ENCODE measurements at places on chromosomes 12 and 14.

DNA sequence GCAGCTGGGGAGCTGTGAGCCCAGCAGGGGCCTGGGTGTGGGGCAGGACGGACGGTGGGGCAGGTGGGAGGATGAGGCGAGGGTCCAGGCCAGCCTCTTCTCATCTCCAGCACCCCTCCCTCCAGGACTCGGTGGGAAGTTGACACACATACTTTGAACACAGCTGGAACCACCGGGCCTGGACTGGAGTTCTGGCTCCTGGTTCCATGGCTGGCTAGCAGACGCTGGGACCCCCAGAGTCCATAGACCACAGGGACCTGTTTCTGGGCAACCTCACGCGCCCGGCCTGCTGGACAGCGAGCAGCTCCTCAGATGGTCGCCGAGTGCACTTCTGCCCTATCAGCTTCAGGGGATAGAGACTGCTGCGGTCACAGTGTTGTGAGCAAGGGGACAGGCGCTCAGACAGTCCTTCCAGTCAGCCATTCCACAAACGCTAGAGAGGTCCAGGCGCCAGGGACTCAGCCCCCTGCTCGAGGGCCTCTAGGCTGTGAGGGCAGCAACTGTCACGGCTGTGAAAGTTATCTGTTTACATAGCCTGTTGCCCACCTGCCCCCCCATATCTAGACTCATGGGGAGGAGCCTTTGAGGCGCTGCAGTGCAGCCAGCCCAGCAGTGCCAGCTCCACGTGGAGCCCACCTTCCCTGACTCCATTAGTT lies 25.2 kb downstream of the TCHP start:
- no peak for DNase-seq

DNA sequence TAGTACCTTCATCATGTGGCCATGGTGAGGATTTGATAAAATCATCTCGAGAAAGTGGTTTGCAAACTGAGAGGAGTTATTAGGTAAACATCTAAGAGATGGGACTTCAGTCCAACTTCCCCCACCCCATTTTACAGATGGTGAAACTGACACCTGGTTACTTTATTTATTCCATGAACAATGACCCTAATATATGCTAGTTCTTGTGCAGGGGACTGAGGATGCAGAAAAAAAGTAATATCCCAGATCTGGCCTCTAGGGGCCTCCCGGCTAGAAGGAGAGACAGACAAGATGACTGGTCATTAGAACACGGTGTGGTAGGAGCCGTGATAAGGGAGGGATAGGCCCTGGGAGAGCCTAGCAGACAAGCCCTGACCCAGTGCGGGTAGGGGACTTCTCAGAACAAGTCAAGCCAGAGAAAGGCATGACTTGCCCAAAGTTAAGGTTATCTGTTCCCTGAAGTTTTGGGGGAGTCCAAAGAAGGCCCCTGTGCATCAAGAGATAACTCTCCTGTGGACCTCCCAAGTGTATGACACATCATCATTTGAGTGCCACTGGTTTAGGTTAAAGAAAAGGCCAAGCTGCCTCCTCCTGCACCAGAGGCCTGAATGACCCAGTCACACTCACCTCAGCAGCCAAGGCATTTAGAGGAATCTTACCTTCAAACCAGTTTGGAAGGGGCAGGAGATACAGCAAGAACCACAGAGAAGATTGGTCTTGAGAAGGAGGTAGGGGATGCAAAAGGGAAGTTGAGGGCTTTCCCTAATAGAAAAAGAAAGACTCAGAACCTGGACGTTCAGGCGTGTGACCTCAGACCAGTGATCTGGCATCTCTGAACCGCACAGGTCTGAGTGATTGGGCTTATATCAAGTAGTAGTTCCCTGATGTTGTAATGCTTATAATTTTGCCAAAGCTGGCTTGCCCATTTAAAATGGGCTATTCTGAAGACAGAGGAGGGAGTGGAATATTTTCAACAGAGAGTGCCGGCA lies 1.6 kb downstream of the CMKLR1 start:
- DNase-seq = peak; percentile 23

DNA sequence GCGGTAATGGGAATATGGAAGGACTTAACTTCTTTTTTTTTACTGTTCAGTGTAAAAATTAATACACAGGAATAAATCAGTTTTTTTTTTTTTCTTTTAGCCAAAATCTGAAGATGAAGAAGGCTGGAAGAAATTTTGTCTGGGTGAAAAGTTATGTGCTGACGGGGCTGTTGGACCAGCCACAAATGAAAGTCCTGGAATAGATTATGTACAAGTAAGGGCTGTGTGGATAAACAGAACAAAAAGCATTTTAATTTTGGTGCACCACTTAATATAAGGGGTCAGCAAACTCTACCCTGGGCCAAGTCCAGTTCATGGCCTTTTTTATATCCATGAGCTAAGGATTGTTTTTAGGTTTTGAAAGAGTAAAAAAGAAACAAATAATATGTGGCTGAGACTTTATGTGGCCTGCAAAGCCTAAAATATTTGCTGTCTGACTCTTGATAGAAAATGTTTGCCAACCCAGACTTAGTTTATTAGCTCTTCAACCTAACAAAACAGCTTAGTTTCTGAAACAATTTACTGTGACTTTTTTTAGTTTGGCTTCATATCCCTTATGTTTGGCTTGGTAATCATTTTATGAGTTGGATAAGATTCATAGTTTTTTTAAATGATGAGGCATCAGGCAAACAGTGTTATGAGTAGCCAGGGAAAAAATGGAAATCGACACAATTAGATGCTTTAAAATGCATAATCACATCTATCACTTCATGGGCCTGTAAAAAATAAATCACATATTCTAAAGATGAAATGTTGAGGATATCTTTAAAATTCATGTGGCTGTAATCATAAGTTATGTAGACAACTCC lies 8.4 kb downstream of the GEMIN2 start:
- no peak for DNase-seq

- peak; percentile 65 for DNase-seq
Observed at GRCh38 chr12:93571925-93572711, at the start of gene SOCS2. Gene SOCS2, plus strand, starts transcription at chr12:93572675. Its CDS starts 223 bp downstream, at chr12:93572898.

GRCh38 chr12:32108787-32109186 lies 2.1 kb downstream of the BICD1 start:
- no peak for DNase-seq

DNA sequence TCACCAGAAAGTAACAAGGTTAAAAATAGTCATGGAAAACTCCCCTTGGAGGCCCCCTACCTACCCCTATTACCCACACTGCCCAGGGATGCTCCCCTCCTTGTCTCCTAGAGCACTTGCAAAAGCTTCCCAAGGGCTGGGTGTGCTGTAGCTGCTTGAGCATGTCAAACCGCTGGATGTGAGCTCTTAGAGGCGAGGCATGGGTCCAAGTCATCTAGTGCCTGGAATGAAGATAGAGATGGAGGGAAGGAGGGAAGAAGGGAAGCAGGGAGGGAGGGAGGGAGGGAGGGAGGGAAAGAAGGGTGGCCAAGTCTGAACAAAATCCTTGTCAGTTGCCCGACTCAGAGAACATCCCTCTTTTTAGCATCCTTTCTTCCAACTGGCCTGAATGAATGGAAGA lies 43.1 kb downstream of the LTBP2 start:
- DNase-seq = peak; percentile 62

DNA sequence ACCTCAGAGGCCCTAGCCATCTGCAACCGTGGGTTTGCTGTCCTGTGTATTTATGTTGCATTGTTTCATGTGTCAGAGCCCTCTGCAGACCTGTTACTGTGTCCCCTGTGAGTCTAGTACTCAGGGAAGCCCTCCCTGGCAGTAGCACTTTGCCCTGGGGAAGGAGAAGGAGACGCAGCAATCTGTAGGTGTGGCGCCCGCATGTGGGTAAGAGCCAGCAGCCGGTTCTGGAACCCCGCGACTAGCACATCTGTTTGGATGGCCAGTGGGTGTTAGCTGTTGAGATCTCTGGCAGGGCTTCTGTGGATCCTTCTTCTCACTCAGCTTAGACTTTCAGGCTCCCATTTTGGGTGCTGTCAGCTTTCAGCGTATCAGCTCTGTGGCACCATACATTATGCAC lies 57.0 kb downstream of the TECPR2 start:
- DNase-seq = no peak

GRCh38 chr12:29730481-29730880 lies 53.3 kb downstream of the TMTC1 start:
- no peak for DNase-seq

DNA sequence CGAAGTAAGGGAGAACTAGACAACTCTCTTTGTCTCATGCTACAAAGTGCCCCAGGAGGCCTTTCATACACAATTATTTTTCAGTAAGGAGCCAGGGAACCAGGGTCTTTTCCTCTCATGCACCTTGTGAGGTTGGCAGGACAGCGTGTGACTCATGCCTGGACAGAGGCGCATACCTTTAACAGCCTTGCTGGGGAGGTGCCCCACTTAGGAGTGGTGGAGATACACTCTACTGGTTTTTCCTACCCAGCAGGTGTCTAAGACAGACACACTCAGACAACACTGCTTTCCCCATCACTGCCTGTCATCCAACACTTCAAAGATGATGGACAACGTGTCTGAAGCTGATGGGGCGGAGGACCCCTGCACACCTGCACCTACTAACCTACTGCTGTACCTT lies 49.1 kb downstream of the B4GALNT3 start:
- no peak for DNase-seq

DNA sequence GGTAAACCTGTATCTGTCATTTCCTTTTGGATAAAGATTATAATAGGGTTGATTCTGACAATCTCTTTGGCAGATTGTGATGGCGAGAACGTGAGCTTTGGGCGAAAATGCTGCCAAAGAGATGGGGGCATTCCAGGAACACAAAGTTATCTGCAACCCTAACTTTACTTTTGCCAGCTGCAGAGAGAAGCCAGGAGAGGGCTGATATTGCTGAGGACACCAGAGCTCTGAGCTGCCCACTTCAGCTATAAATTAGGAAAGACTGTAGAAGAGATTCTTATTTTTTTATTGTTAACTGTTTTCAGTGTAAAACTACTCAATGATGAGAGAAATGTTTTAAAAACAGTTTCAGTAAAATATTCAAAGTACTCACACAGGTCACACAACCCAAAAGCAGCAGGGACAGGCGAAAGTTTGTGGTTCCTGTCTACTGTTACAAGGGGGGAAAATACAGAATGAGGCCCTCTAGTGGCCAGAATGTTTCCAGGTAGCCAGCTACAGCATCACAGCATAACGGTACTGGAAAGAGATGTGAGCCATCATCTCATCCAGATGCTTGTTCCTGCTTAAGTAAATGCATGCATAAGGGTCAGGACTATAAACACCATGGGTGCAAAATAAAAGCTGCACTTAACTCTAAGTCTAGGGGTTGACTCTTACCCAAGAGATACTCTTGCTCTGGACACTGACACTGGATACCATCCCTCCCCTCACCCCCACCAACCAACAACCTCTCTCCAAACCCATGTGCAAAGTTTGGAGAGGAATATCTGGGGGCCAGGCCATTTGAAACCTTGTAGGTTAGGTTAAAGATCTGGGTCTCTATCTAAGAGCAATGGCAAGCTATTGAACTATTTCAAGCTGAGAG lies 498.4 kb downstream of the RMST start:
- DNase-seq = no peak

DNA sequence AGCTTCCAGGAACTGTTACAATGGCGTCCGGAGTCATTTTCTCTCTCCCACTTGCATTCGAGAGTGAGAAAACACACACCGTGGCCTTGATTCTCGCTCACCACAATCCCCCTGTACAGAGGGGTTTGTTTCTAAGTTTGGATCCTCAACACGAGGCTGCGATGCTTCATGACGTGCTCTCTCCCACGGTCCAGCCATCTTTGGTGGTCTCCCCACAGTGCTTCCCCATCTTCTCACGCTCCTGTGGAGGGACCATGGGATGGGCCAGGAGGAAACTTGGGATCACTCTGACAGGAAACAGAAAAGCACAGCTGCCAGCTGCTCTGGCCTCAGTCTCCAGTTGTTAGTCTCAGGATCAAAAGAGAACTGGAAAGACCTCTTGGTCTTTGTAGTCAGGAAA lies 28.1 kb downstream of the OR10P1 start:
- DNase-seq = no peak

DNA sequence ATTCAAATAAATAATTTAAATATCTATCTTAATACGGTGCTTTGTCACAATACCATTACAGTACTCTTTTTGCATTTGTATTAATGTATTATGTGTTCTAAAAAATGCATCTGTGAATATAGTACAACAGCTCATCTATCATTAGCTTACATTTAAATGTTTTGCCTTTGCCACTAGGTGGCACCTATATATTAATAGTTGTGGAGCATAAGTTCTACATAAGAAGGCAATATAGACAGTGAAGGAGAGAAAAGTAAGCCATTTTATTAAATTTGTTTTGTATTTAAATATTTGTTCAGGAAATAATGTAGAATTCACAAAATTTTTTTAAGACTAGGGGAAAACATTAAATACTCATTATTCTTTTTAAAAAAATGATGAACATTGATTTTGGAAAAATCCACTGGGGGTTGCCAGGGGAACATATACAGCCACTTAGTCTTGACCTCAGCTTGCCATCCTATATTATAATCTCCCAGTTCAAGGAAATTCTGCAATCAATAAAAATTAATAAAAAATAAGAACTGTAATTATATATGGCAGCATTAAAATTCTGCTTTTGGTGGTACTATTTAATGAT lies 9.8 kb downstream of the CCER1 start:
- DNase-seq = peak; percentile 56

DNA sequence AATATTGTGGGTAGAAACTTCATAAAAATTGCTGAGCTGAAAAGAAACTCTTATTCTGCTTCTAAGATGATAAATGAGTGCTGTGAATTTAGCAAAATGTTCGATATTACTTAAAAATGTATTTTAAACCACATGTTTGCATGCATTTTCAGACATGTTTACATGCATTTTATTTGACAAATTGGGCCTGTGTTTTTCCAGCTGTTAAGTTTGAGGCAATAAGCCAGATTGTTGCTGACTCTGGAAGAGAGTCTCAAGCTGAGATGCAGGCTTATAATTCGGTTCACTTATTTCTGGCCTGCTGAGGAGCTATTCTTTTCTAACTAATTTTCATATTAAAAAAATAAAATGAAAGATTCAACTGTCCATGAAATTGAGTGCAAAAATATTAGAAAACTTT lies 110.1 kb downstream of the SYNE2 start:
- DNase-seq = no peak

DNA sequence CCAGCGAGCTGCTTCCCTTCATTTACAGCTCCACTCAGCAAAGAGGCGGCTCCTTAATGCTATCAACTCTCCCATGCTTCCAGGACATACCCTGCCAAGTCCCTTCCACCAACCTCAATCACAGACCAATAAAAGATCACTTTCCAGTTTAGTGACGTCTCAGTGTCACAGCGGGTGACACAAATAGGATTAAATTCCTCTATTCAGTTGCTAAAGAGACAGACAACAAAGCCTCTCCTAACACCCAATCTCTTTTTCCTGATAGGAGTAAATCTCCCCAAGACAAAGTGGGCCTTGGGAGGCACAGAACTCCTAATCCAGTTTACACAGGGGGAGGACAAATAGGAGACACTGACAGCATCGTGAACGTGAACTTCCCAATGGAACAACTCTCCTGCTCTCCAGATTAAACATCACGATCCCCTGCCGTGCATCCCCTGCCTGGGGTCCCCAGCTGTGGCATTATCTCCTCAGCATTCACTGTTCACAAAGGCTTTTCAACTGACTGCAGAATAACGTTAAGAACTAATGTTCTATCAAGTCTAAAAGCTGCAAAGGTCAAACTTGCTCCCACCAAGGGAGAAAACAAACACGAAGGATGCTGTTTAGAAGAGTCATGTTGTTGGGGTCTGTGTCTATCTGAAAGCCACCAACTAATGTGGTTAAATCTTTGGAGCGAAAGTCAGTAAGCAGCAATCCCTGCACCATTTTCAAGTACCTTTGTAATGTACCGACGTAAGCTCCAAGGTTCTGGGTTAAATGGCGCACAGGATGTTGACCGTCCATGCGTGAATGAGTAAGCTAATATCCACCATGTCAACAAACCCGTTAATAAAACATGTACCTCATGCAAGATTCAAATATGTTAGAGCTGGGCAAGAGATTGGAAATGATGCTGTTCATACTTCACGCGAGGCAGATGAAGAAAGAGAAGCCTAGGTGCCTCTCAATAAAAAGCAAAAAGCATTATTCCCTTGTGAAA lies 31.5 kb downstream of the TMEM132D start:
- no peak for DNase-seq

Data from EH (cell line).